GM13977 (cell line): ENCODE measurements at places on chromosomes 6 and 20.

GRCh38 chr6:139449611-139450000 is 75.2 kb upstream of the CITED2 start:
- no peak for DNase-seq

DNA sequence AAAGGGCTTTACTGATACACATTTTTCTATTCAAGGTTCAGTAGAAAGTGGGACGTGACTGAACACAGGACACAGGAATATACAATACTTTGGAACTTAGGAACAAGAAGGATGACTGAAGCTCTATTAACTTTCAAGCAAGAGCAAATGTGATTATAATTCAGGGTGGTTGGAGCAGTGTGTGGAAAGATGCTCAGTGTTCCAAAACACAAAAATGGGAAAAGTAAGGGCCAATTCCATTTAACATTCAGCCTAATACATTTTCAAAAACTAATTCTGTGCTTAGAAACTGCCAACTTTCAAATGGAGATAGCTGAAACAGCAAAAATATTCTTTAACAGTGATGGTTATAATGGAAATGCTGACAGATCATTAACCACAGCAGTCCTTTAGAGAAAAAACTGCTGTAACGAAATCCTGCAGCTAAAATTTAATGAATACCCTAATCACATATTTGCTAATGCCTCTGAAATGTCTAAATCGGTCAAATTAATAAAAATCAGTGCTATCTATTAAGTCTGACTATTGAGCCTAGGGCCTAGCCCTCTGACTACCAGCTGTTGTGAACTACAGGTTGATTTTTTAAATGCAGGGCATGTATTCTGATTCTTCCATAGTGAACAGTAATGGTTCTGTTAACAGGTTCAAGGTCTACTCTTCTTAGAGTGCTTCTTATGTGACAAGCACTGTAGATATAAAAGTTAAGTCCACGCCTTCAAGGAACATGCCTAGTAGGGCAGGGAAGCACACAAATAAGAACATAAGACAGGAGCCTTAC is 45.9 kb downstream of the RARS2 start:
- DNase-seq = no peak

- no peak for DNase-seq
Measured at GRCh38 chr6:29502597-29502996, 14.8 kb upstream of the MAS1L start.

- no peak for DNase-seq
Measured at GRCh38 chr6:22411376-22412105, 114.7 kb upstream of the PRL start.

DNA sequence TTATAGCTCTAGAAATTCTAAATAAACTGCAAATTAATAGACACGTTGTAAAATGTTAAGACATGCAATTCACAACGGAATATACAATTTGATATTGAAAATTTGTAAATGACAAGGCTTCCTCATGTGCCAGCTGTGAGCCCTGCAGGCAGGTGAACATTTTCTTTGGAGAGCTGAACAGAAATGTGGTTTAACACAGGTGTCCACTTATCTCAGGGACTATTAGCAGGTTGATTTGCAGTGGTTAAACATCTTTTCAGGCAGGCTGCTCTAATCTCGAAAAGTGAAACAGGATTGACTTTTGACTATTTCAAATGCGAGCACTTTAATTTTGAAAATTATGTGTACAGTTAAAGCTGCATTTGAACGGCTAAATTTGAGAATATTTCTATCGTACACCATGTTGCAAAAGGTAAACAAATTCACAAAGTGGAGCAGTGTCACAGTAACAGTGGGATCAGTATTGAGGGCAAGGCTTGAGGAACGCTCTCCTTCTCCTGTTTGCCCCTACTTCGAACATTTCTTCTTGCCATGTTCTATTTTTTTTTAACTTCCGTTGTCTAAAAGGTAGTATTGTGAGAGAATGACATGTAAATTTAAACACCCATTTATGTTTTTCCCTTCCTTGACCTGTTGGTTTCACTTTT is 210.8 kb downstream of the CDKAL1 start:
- DNase-seq = no peak

DNA sequence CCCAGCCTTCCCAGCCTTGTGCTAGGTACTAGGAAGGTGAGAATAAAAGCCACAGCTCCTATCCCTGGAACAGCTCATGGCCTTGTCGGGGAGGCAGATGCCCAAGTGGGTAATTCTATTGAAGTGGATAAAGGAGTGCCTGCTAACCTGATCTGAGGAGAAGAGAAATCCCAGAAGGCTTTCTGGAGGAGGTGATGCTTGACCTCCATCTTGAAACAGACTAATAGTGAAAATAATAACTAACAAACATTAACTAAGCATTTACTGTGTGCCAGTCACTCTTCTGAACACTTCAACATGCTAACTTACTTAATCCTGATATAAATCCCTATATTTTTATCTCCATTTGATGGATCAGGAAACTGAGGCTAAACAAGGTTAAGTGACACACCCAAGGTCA is 493.2 kb upstream of the CHD6 start:
- no peak for DNase-seq

GRCh38 chr6:148822819-148823218 is 76.0 kb downstream of the UST start:
- DNase-seq = no peak

DNA sequence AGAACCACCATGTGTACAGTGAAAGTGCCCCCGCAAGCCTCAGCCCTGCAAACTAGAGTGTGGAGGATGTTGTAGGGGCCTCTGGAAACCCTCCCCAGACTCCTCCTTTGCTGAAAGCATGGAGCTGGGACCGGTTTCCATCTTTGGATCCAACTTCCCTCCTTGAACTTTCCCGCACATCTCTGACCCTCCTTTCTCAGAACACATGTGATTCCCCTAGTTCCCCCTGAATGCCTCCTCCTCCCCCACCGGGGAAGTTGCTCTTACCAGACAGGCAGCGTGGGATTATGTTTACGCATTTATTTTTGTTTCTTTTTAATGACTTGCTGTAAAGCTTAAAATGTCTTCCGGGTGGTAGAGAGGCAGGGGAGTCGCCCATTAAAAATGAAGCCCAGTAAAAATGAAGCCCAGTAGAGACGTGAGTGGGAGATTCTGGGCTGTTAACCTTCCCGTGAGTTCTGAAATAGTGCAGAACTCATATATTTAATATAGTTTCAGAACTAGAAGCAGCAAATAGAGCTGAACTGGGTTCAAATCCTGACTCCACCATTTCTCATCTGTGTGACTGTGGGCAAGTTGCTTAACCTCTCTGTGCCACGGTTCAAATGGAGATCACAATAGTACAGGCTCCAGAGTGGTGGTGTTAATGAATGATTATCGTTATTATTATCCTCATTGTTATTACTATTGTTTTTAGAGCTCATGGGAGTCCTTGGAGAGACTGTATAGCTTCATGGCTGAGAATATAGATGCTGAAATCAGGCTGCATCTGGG is 8.0 kb upstream of the PTPN1 start:
- no peak for DNase-seq

- DNase-seq = no peak
Measured at GRCh38 chr6:77356821-77357220, 106.5 kb downstream of the HTR1B start.

DNA sequence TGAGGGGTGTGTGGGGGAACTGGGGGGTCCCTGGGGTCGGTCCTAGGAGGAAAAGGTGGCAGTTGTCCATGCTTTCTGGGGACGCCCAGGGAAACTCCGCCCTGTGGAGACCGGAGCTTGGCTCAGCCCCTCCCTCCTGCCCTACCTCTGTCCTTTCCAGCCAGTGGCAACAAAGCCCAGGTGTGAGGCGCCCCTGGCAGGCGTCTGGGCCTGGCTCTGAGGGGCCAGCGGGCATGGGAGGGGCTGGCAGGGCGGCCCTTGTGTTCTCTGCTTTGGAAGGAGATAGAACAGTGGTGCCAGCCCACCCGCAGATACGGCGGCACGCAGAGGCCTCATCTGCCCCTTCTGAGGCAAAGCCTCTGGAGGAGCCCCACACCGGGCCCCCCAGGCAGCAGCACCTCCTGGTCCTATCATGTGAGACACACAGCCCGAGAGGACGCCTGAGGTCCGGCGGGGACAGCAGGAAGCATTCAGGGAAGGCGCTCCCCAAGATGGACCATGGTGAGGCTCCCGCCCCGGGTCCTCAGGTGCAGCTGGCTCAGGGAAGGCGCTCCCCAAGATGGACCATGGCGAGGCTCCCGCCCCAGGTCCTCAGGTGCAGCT is 47.9 kb downstream of the YTHDF1 start:
- no peak for DNase-seq

DNA sequence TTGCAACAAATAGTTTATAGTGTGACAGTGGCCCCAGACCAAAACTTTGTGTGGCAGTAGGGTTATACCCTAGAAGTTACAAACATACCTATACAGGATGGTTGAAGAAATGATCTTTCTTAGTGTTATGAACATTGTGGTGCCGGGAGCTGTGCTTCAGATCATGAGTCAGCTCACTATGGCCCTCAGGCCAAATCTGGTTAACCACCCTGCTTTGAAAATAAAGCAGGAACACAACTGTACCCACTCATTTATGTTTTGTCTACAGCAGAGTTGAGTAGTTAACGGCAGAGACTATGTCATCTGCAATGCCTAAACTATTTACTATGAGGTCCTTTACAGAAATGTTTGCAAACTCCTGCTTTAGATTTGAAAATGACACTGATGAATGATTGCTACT is 24.3 kb downstream of the AKAP7 start:
- DNase-seq = no peak

GRCh38 chr20:49583669-49584417 is 15.9 kb upstream of the PTGIS start:
- DNase-seq = no peak

DNA sequence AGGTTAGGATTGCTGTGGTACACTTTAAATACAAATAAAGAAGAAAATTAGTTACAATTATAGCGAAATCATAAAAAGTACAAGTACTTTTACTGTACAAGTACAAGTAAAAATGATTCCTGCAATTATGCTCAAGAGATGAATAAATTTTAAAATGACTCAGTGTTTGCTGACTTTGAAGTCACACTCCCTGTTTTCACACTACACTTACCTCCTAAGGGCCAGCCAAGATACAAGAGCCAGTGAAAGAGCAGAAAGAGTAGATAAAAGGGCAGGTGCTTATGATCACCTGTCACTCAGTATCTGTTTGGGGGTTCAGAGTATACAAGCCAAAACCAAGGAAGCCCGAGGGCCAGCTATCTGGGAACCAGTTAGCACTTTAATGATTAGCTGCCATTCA is 41.0 kb upstream of the COL21A1 start:
- no peak for DNase-seq

DNA sequence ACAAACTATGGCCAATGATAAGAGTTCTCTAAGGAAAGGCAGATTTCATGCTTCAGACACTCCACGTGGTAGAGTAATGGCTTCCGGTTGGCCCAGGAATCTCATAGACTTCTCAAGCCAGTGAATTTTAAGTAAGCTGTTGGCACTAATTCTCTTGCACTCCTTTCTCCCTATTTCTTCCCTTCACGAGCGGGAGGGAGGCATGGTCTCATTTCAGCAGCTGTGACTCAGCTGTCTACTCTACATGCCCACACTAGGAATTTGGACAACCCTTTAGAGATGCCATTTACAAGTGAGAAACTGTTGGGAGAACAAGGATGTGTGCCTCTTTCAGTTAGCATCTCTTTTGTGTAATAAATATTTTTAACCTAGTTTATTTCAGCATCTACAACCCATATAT is 107.7 kb downstream of the PTPRK start:
- DNase-seq = no peak

GRCh38 chr6:107235511-107235910 is 120.2 kb upstream of the BEND3 start:
- DNase-seq = no peak

DNA sequence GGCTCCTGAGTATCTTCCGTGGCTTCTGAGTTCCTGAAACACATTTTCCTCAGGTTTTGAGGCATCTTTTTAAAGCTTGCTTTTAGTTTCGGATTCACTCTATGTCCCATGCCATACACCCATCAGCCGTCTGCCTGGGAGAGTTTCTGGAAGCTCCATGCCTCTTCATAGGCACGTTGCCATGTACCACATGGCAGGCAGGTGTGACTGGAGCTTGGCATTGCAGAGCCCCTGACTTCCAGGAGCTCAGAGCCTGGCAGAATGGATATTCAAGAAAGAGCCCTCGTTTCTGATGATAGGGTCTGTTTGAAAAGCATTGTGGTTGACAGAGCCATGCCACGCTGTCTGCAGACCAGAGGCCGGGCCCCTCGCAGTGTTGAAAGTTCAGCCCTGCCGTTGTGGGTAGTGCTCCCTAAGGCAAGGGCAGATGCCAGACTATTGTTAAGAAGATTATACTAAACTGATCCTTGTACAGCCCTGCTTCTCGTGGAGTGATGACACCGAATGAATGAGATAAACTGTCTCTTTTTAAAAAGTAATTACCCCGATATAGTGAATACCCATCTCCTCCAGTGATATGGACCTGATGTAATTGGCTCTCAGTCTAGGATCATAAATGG is 100.0 kb downstream of the RPP40 start:
- DNase-seq = no peak

- DNase-seq = no peak
Measured at GRCh38 chr20:17541996-17542395, 10.8 kb upstream of the BFSP1 start.

DNA sequence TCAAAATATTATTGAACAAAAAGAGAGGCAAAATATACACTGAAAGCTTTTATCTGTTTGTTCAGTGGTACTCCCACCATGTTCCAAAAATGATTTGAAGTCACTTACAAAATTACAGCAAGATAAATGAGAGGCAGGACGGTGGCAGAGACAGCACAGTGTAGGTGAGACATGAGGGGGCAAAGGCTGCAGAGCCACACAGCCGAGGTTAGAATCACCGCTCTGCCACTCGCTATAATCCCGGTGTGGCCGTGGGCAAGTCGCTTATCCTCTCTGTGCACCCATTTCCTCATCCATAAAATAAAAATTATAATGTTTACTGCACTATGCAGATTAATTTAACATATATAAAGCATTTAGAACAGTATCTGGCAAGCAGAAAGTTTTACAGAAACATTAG is 140.1 kb upstream of the BEND6 start:
- DNase-seq = no peak

- DNase-seq = no peak
Measured at GRCh38 chr20:22800129-22800528, 215.8 kb upstream of the FOXA2 start.

DNA sequence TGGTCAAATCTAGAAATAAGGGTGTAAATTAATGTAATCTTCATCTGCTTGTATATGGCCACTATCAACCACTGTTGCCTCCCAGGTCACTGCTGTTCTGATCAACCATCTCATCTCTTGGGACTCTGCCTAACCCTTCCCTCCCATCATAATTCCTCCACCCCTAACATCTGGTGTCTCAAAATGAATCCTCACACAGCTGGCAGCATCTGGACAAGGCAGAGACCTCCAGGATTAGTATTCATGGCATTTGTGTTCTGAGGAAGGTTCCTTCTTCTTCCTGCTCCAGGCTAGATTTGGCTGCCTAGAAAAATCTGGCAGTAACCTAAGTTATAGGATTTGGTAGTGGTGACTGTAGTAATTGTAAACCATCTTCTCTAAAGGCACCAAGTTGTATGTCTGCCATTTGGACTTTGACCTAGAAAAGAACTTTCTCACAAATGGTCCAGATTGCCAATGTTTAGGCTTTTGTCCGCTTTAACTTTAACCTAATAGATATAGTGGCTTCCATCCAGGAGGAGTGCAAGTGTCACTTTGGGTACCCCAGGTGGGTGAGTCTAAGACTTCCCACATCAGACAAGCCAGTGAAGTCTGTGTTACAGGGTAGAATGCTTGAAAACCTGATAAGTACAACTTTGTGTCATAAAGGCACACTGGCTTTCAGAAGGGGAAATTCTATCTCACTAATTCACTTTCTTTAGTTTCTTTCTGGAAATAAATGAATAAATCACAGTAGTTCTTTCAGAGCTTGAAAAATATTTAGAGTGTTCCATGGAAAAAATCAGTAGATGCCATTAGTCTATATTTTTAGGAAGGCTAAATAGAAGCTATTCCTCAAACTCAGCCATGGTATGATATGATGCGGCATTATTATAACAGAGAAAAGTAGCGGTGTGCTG is 3.0 kb upstream of the PHACTR2 start:
- no peak for DNase-seq
